Left ventricle myocardium superior (tissue), 1 donor: ENCODE measurements at places on chromosomes 3 and 15. TPM values are rescaled to one million over a fixed set of nuclear protein-coding genes. Genes with fewer than 3 reads are reported as not detected.

Gene TP63
- total RNA-seq = 0.20 TPM

Gene NKIRAS1
- total RNA-seq = 22.6 TPM

Gene TSEN2
- total RNA-seq = 23.1 TPM

Gene GATM
- 56.4 TPM for total RNA-seq

Gene AHSG
- total RNA-seq = not detected

Gene ACTC1
- 14,086 TPM for total RNA-seq

Gene MUC20
- 3.6 TPM for total RNA-seq

Gene MEX3B
- total RNA-seq = 3.6 TPM

Gene CADPS
- total RNA-seq = 14.3 TPM

Gene SCG5
- not detected for total RNA-seq

Gene TICRR
- 0.12 TPM for total RNA-seq

Gene TLR9
- total RNA-seq = 0.17 TPM

Gene MUSTN1
- total RNA-seq = 10.9 TPM

Gene PTH1R
- total RNA-seq = 13.0 TPM

Gene ERC2
- 0.94 TPM for total RNA-seq

Gene PTX3
- 0.30 TPM for total RNA-seq

Gene ATP8B4
- total RNA-seq = 3.1 TPM

Gene SSUH2
- total RNA-seq = 0.57 TPM

Gene ZNF80
- not detected for total RNA-seq

Gene CCR2
- total RNA-seq = 1.3 TPM

Gene TMEM212
- not detected for total RNA-seq

Gene CTSH
- total RNA-seq = 72.3 TPM

Gene ILDR1
- 0.20 TPM for total RNA-seq

Gene CCR9
- total RNA-seq = not detected

Gene LRRC15
- 0.42 TPM for total RNA-seq

Gene LINGO1
- 1.7 TPM for total RNA-seq

Gene APBA2
- 1.2 TPM for total RNA-seq

Gene MAP1A
- 13.0 TPM for total RNA-seq

Gene HDGFL3
- 36.7 TPM for total RNA-seq

Gene CD200
- total RNA-seq = 1.3 TPM

Gene DUOX2
- total RNA-seq = 0.05 TPM

Gene RAB43
- total RNA-seq = 3.3 TPM

Gene FETUB
- total RNA-seq = not detected

Gene ITIH4
- total RNA-seq = 4.1 TPM

Gene CDHR4
- total RNA-seq = not detected

Gene SMCO1
- total RNA-seq = 110 TPM

Gene ZNF860
- total RNA-seq = 0.17 TPM

Gene STAB1
- 69.7 TPM for total RNA-seq

Gene TF
- 3.3 TPM for total RNA-seq

Gene HEG1
- 102 TPM for total RNA-seq

Gene DGKG
- total RNA-seq = 18.2 TPM

Gene CFAP44
- 1.9 TPM for total RNA-seq

Gene PLS1
- 1.8 TPM for total RNA-seq

Gene MME
- total RNA-seq = 3.9 TPM

Gene LRRIQ4
- total RNA-seq = not detected

Gene THSD4
- 80.7 TPM for total RNA-seq

Gene PPM1L
- total RNA-seq = 56.4 TPM

Gene HEXA
- total RNA-seq = 64.4 TPM

Gene SLC27A2
- total RNA-seq = not detected

Gene SPPL2A
- 97.4 TPM for total RNA-seq

Gene ANKDD1A
- 1.3 TPM for total RNA-seq
